ENCODE measurements at places on chromosomes 3 and 15.

GRCh38 chr3:148975248-148975647 is 16.1 kb upstream of the GYG1 start:
- no peak for DNase-seq

DNA sequence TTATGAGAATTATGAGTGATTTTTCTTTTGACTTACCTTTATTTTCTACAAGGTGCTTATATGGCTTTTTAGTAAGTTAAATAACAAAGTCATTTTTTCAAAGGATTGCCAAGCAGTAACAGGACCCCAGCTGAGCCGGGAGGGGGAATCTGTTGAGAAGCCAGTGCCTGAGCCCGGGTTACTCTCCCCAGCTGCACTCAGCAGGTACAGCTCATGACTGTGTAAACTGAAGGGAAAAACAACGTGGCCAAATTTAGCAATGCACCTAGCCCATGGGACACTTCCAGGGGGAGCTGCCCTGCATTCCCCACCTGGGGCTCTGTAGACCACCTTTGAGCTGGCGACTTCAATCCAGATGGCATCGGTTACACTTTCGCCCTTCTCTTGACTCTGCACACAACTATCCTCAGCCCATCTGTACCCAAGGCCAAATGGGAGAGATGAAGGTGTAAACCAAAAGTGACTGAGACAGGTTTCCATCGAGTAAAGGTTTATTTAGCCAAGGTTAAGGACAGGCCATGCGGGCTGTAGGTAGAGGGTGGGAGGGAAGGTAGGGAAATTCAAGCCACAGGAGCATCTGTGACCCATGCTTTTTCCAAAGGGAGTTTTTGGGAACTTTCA is 18.2 kb upstream of the HCN4 start:
- DNase-seq = no peak

DNA sequence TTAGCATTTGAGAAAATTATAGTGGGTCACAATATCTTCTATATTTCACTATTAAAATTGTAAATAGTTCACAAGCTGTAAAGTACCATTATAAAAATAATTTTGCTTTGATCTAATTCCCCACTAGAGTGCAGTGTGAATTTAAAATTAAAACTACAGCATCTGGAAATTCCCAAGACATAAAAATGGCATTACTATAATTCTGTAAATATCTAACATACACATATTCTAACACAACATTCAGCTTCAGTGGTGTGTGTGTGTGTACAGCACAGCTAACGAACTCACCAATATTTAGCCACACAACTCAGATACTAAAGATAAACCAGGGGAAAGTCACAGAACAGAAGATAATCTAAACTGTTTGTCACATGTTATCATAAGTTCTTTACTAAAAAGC is 424.9 kb upstream of the ZNF385D start:
- no peak for DNase-seq

- DNase-seq = no peak
Measured at GRCh38 chr15:36858423-36858822, 241.9 kb downstream of the MEIS2 start.

DNA sequence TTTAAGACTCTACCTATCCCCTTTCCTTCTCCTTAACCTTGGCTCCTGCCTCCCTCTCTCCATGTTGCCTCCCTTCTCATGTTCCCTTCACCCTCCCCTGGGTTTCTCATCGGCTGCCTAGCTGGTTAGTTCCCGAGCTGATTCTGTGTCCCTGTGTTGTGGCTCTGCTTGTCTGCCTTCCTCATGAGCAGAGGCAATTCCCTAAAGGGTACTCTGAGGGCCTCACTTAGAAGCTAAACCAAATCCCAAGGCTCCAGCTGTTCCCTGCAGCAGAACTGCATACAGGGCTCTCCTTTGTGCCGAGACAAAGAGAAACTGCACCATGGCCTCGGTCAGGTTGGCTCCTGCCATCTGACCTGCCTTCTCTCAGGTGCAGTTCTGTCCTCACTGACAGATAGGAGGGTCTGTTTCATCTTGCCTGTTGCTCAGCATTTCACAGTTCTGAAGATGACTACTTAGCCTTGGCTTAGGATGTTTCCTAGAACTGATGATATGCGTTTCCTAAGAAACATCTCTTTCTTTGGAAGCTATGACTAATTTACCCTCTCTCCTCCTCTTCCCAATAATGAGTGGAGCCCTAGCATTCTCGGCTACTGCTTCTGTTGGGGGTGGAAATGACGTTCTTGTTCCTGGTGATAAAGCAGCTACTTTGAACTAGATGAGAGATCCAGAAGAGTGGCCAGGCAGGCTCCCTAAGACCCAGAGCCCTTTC is 27.1 kb downstream of the DUOX1 start:
- no peak for DNase-seq

DNA sequence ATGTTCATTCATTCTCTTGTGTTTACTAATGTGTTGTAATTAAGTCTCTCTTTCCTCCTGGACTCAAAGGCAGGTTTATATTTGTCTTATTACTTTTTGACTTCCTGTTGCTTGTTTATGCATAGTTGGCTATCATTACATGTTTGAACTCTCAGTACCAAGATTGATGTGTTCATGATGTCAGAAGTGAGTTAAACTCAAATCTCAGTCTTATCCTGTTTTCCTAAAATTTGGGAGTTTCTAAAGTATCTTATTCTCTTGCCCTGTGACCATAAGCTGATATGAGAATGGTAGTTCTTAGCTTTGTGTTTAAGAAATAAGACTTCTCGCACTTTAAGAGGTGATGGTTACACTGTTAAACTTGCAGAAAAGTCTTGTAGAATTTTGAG is 5.2 kb downstream of the GLCE start:
- DNase-seq = no peak

GRCh38 chr3:62373215-62373614 is at the start of gene FEZF2:
TSS of gene FEZF2 (minus strand) at chr3:62373550. CDS start at chr3:62372868, 682 bp downstream.
- no peak for DNase-seq

DNA sequence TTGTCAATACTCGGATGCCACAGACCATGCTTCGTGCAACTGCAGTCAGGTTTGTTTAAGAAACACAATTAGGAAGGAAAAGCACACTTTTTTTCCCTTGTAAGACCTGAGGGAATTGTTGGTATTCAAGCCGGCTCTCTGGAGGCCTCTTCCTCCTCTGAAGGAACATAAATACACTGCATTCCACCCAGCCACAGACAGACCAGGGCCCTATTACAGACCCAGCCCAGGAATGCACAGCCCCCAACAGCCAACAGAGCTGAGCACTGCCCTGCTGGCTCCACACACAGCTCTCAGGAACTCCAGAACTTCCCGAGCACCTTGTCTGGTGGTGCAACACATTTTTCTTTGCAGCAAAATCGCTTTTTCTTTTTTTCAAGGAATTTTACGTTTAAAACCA is 488.7 kb upstream of the PROK2 start:
- no peak for DNase-seq

DNA sequence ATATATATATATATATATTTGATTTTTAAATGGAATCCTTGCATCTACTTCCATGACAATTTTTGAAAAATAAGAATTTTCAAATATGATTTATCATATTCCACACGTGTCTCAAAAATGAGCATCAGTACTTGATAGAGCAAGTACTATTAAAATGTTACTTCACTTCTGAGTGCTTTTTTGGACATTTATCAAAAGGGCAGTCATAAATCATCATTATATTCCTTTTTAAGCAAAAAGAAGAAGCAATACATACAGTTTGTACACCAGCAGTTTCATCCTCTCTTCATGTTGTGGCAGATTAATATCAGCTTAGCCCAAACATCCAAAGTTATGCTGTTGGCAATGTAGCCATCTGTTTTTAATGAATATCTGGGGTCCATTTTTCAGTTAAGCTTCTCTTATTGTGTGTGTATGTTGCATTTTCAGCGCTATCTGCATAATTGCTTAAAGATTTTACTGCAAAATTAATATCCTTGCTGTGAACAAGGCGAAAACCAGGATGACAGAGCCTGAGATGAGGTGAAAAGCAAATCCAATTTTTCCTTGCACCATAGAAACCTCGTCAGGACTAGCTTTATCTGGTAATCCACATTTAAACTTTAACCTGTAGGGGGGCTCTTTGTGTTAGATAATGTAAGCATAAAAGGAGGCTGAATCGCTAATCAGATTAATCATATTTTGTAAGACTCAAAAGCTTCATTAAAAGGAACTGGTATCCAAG is 604.9 kb upstream of the AGTR1 start:
- no peak for DNase-seq

GRCh38 chr3:11423868-11424267 is 151.7 kb downstream of the ATG7 start:
- no peak for DNase-seq

- DNase-seq = no peak
Measured at GRCh38 chr3:195094191-195094921, 176.6 kb downstream of the XXYLT1 start.

- DNase-seq = no peak
Measured at GRCh38 chr3:50375258-50375931, 16.1 kb upstream of the TMEM115 start.

DNA sequence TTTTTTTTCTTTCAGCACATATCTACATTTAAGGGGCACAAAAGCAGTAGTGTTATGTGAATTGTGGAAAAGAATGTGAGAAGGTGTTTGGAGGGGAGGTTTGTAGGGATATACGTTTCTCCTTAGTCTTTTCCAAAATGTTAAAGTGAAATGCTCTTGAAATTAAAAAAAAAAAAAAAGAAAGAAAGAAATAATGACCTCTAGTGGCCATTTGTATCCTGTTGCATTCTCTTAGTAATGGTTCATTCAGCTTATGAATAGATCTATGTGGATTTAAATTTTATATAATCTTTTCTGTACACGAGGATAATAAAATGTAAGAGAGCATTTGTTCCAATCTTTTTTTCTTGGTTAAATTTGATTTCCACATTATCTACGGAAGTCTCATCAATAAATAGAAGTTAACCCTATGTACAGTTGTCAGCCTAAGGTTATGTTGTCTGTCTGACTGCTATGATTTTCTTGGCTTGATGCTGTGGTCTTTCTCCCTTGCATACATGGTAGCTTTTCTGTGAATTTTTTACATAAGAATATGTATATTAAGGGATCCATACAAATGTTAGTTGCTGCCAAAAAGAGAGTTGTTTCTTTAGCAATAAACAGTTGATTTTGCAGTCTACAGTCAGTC is 1.7 kb downstream of the P2RY13 start:
- no peak for DNase-seq

DNA sequence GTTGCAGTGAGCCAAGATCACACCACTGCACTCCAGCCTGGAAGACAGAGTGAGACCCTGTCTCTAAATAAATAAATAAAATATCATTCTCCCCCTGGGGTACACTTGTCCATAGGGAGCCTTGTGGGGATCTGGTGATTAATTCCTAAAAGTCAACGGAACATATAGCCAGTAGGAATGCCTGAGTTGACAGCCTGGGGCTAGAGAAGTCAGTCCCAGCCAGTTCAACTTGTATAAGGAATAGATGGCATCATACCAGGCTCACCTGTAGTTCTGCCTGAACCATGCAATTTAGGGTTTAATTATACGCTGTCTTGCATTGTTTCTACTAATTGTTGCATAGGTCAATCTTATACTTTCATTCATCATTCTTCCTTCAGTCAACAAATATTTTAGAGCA is 5.9 kb upstream of the BOC start:
- no peak for DNase-seq

DNA sequence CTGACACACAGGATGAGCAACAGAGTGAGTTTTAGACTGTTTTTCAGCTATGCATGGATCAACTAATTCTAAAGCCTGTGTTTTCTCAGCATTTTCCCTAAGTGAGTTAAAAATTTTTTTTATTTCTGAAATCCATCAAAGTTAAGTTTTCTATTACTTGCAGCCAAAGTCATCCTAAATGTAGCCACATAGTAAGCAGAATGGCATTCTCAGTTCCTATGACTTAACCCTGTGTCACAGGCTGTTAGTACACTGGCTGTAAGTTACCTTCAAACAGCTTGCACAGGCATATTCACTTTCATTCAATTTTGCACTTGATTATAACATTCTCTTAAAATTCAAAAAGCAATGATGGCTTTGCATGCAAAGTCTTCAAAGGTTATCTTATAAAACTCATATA is 368.2 kb downstream of the OCA2 start:
- no peak for DNase-seq

GRCh38 chr3:170714122-170714521 is 128.2 kb upstream of the SLC7A14 start:
- DNase-seq = no peak

DNA sequence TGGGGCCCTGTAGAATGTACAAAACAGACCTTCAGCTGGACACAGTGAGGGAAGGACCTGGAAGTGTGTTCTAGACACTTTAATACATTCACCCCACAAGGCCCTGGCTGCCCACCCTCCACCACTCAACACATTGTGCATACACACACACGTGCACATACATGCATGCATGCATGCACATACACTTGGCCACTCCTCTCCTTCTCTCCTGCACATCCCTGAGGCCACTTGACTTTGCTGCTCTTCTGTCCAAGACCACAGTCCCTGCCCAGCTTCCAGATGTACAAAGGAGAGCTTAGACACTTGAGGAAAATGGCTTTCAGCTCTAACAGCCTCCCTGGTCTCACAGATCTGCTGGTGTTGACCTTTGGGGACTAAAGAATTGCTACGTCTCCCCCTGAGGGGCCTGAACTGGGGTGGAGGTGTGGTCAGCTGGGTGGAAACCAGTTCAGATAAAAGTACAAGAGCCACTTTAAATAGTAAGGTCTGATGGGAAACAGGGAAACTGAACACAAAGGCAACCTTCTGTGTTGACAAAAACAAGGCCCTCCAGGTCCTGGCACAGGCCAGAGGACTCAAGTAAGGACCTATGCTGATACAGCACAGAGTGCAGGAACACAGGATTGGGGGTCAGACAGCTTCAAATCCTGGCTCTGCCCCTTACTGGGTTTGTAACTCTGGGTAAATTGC is 24.8 kb upstream of the NOX5 start:
- DNase-seq = no peak

GRCh38 chr3:144036498-144036897 is 64.9 kb downstream of the DIPK2A start:
- DNase-seq = no peak

GRCh38 chr3:59563966-59564365 is 514.1 kb upstream of the CFAP20DC start:
- no peak for DNase-seq

DNA sequence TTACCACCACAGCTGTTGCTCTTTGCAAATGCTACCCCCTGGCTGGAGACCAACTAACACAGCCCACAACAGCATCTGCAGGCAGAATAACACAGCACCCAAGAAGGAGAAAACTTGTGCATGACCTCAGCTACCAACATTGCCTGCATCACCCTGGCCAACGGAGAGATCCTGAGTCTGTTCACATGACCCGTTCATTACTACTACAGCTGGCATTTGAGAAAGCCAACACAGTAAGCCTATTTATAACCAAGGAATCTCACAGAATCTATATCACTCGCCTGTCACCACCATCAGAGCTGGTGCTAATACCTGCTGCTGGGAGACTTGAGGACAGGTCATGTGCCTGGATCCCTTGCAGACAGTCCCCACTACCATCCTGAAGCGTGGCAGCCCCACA is 215.2 kb downstream of the POLQ start:
- no peak for DNase-seq

DNA sequence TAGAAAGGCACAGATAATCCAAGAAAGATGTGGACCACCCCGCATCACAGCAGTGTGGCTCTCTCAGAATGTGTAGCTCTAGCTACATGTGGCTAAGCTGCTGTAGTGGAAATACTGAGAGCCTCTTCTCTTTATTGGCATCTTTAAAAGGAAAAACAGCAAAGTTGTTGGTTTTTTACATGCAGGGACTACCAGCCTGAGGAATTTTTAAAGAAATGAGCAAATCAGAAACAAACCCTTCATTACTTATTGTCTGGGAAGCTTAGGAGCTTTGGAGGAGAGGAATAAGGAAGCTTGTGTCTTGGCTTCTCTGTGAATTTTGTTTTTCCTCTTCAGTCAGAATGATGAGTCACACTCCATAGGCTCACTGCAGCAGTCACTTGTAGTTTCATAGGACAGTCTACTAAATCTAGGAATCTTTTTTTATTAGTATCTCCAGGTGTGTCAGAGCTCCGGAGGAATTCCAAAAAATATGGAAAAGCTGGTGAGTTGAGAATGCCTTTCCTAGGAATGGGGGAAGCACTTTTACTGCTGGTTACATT is 27.5 kb downstream of the POLG start:
- no peak for DNase-seq
